H1 (cell line): ENCODE measurements at places on chromosomes 2 and 18. TPM values are rescaled to one million over a fixed set of nuclear protein-coding genes. Genes with fewer than 3 reads are reported as not detected.

Gene COL3A1
- total RNA-seq = 0.07 TPM in 1 of 2 replicates, not detected in the other

Gene TFPI
- total RNA-seq = 6.8 and 7.1 TPM in 2 replicates

Gene COL4A3
- 0.17 and 0.34 TPM in 2 replicates for total RNA-seq

Gene ANO7
- total RNA-seq = 6.5 and 6.9 TPM in 2 replicates

Gene CNTNAP5
- 0.17 and 0.76 TPM in 2 replicates for total RNA-seq

Gene WNT6
- not detected in 2 replicates for total RNA-seq

Gene DYSF
- 7.1 and 8.5 TPM in 2 replicates for total RNA-seq

Gene CWC22
- total RNA-seq = 30.2 and 34.0 TPM in 2 replicates

Gene CD28
- total RNA-seq = not detected in 2 replicates

Gene CROCC2
- total RNA-seq = not detected in 2 replicates

DNA sequence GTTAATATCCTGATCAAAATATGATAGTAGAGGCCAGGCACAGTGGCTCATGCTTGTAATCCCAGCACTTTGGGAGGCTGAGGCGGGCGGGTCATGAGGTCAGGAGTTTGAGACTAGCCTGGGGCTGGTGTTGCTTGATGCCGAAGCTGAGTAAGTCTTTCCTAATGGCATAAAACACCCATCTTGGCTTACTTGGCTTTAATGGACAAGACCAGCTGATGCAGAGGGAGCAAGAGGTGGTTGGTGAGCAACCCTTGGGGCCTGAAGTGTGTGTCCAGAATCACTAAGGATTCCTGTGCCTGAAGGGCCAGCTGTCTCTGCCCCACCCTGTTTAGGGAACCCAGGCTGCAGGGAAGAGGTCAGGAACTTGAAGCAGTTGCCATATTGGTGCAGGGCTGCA, 217.2 kb downstream of the ARL4C start:
- H3K4me1 ChIP-seq = no peaks in the 10 kb centered on the region
- no peak overlapping the region for H3K27ac ChIP-seq
- H3K4me3 ChIP-seq = no peak overlapping the region
- no peak for DNase-seq
- H3K27me3 ChIP-seq = no peaks in the 10 kb centered on the region
- no peaks in the 10 kb centered on the region for H3K36me3 ChIP-seq

GRCh38 chr18:78643004-78643403, 336.6 kb upstream of the SALL3 start:
- H3K4me1 ChIP-seq = no peaks in the 10 kb centered on the region; the same call in 1 of the 2 replicates
- no peak overlapping the region for H3K4me3 ChIP-seq
- no peak overlapping the region for H3K27ac ChIP-seq
- DNase-seq = no peak
- no peaks in the 10 kb centered on the region for H3K36me3 ChIP-seq

GRCh38 chr2:231297108-231297908, 98.2 kb upstream of the B3GNT7 start:
- peak; percentile 31 for DNase-seq
- H3K27me3 ChIP-seq = no peaks in the 10 kb centered on the region
- no peak overlapping the region for H3K27ac ChIP-seq
- no peaks in the 10 kb centered on the region for H3K36me3 ChIP-seq
- peaks cover 9% of the 10 kb centered on the region; the same call in 1 of the 2 replicates for H3K4me1 ChIP-seq

- H3K4me1 ChIP-seq = no peaks in the 10 kb centered on the region
- no peaks in the 10 kb centered on the region for H3K27me3 ChIP-seq
- H3K4me3 ChIP-seq = no peak overlapping the region
- no peak overlapping the region for H3K27ac ChIP-seq
- no peak for DNase-seq
- no peaks in the 10 kb centered on the region for H3K36me3 ChIP-seq
These were observed 2.7 kb upstream of the ZC3H8 start for GRCh38 chr2:112257575-112257974.

DNA sequence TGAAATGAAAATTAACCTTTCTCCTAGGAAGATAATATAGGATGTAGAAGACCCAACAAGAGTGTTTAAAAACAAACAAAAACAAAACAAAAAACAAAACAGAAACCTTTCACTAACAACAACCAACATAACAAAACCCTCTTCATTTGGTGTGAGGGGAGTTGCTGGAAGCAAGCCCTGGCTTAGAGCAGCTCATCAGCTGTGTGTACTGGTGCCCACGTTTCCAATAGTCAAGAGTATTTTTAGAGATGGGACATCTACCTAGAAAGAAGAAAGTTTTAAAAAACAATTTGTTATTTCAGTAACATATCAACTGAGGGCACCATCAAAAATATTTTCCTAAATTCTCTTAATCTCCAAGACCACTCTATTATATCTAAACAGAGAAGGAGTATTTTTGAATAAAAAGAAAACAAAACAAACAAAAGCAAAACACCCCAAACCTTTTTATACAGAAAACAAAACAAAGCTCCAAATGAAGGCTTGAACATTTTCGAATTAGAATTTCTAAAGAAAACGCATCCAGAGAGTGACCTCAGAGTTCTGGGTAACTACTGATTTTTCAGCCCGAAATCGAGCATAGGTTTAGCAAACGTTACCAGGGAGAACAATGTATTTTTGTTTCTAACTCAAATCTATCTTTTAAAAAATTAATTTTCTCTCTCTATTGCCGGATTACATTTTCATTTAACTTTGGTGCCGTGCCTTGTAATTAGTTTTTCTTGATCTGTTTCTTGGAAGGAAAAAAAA, 134.6 kb downstream of the INSIG2 start:
- peak overlapping the region; percentile 58 for H3K4me3 ChIP-seq
- peaks cover 5% of the 10 kb centered on the region; the same call in 1 of the 2 replicates for H3K4me1 ChIP-seq
- H3K27ac ChIP-seq = no peak overlapping the region
- H3K36me3 ChIP-seq = no peaks in the 10 kb centered on the region

- no peak overlapping the region for H3K27ac ChIP-seq
- no peaks in the 10 kb centered on the region; the same call in 1 of the 2 replicates for H3K36me3 ChIP-seq
- DNase-seq = no peak
- H3K4me1 ChIP-seq = no peaks in the 10 kb centered on the region
These were observed 115.2 kb downstream of the ZNF236 start for GRCh38 chr18:76937597-76937996.

DNA sequence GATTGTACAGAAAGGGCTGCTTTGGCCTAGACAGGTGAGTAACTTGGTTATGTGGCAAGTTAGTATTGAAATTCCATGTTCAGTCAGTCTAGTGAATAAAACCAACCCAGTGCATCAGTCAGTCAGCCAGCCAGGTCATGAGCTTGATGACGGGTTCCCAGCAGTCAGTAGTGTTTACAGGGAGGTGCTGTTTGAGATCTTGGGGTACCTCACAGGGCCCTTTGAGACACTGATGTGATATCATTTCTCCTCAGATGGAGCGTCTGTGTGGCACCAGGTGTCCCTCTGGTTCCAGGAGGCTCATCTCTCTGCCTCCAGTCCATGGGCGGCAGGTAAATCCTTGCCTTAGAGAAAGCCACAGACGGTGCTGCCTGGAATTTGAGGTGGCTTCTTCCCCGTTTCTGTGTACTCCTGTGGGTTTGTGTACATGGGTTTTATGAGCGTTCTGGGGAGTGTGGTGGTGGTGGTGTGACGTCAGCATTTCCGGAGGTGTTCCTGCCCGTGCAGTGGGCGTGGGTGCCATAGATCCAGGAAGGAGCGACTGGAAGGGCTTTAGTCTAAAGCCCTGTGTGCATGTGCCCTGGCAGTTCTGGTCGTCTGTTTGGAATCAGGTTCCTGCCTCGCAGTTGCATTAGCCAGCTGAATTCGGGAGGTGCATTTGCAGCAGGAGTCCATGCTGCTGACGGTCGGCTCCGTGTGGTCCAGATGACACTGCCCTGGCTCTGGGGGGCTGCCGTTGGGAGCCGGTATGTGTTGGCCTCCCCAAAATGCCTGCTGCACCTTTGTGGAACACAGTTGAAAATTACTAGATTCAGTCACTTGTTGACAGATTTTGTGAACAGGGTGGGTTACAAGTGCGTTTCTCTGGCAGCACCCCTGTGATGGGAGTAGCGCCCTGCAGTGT, 2.1 kb downstream of the CTDP1 start:
- peaks cover 6% of the 10 kb centered on the region; the same call in 1 of the 2 replicates for H3K4me1 ChIP-seq
- no peaks in the 10 kb centered on the region for H3K27me3 ChIP-seq

- no peaks in the 10 kb centered on the region for H3K4me1 ChIP-seq
- H3K27me3 ChIP-seq = no peaks in the 10 kb centered on the region
- no peaks in the 10 kb centered on the region for H3K36me3 ChIP-seq
- H3K4me3 ChIP-seq = no peak overlapping the region
These were observed 340.8 kb downstream of the RDH14 start for GRCh38 chr2:18219676-18220075.

DNA sequence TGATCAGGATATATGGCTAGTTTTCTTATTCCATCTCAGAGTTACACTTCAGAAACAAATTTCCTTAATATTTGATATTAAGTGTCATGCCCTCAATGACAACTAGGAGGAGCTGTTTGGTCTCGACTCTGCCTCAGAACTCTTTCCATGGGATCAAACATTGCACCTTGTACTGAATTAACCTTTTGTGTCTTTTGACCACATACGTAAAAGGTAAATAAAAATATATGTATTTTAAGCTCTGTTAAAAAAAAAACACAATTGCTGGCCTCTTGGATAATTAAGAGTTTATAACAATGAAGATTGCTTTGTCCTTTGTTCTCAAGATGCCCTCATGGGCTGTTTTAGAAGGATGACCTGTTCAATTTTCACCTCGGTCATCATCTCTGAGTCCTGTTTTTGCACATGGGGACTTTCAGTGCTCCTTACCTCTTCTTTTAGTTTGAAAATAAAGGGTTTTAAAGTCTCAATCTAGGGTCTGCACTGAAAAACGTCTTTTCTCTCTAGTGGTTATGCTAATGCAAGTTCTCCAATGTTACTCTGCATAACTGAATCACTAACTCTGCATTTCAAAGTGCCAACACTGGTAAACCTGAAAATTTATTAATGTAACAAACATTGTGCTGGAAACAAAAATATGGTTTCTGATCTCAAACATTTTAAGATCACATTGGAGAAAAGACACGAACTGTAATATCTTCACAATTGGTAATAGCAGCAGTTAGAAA, 18.8 kb upstream of the FN1 start:
- no peak overlapping the region for H3K4me3 ChIP-seq
- H3K27ac ChIP-seq = no peak overlapping the region
- no peaks in the 10 kb centered on the region for H3K27me3 ChIP-seq

- H3K27me3 ChIP-seq = no peaks in the 10 kb centered on the region
- H3K4me3 ChIP-seq = no peak overlapping the region
- peaks cover 21% of the 10 kb centered on the region for H3K4me1 ChIP-seq
- H3K27ac ChIP-seq = no peak overlapping the region
- no peaks in the 10 kb centered on the region for H3K36me3 ChIP-seq
These were observed 3.4 kb downstream of the B4GALT6 start for GRCh38 chr18:31680831-31681568.

DNA sequence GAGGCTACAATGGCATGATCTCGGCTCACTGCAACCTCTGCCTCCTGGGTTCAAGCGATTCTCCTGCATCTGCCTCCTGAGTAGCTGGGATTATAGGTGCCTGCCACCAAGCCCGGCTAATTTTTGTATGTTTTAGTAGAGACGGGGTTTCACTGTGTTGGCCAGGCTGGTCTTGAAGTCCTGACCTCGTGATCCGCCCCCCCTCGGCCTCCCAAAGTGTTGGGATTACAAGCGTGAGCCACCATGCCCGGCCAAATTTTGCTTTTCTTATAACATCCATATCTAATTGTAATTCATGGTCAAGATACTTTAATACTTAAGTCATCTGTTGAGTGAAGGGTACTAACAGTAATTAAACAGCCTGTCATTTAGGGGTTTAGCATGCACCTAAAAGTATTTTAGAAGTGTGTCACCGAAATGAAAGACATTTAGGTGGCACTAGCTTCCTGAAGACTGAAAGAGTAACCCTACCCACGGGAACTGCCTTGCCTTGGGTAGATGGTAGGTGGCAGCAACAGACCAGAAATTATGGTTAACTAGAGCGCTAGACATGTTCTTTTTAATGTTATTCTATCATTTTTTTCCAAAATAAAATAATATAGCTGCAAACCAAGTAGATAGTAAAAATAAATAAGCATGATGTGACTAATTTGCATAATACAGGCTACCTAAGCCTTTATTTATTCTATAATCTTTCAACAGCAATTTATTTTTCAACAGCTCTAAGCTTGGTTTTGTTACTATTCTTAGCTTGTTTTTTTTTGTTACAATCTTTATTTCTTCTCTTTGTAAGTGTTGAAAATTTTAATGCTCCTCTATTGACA, 8.6 kb upstream of the ACYP2 start:
- H3K4me1 ChIP-seq = no peaks in the 10 kb centered on the region
- no peaks in the 10 kb centered on the region for H3K27me3 ChIP-seq
- no peaks in the 10 kb centered on the region for H3K36me3 ChIP-seq
- no peak overlapping the region for H3K4me3 ChIP-seq
- H3K27ac ChIP-seq = no peak overlapping the region

GRCh38 chr18:6370886-6371635, 43.6 kb downstream of the L3MBTL4 start:
- no peak overlapping the region for H3K4me3 ChIP-seq
- peaks cover 6% of the 10 kb centered on the region for H3K4me1 ChIP-seq
- H3K27me3 ChIP-seq = no peaks in the 10 kb centered on the region
- H3K36me3 ChIP-seq = no peaks in the 10 kb centered on the region

- DNase-seq = no peak
- H3K36me3 ChIP-seq = no peaks in the 10 kb centered on the region
- no peaks in the 10 kb centered on the region for H3K4me1 ChIP-seq
- no peak overlapping the region for H3K4me3 ChIP-seq
- H3K27me3 ChIP-seq = no peaks in the 10 kb centered on the region
- no peak overlapping the region for H3K27ac ChIP-seq
These were observed 111.9 kb downstream of the KCNF1 start for GRCh38 chr2:11023326-11024258.

DNA sequence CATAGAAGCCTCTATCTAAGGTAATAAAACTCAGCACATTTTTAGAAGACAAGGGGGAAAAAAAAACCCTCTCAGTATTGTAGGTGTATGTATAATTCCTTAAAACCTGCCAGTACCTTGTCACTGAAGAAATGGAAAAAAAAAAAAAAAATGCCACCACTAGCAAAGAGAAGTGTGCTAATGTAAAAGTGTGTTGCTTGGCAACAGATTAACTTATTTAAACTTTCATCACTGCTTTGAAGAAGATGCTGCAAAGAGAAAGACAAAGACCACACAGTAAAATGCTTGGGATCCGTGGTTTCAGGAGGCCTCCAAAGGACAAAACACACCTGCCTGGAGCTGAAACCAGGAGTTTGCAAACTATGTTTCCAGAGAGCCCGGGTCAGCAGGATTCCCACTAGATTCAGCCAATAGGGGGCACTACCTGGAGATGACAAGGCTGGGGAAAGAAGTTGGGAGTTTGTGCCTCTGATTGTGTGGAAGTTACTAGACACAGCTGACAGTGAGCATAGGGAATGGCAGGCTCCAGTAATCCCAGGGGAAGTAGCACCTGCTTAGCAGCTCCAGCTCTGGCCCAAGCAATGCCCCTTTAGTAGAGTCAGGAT, 169.1 kb upstream of the TRIB2 start:
- H3K36me3 ChIP-seq = no peaks in the 10 kb centered on the region
- H3K4me3 ChIP-seq = no peak overlapping the region
- no peaks in the 10 kb centered on the region for H3K27me3 ChIP-seq
- no peak for DNase-seq

GRCh38 chr2:121804340-121804739, 48.9 kb downstream of the TSN start:
- H3K27me3 ChIP-seq = no peaks in the 10 kb centered on the region
- H3K27ac ChIP-seq = no peak overlapping the region
- no peak overlapping the region for H3K4me3 ChIP-seq
